ENCODE measurements at places on chromosomes 4 and X.
A peak's percentile ranks its signal among the peaks of the same experiment; 100 is the strongest.

- DNase-seq: no peak
Observed at GRCh38 chr4:153934688-153935017, 145.8 kb upstream of the SFRP2 start.

- peak; percentile 94 for DNase-seq
Observed at GRCh38 chrX:72029483-72030411, 102.0 kb downstream of the RTL5 start.

GRCh38 chrX:9459186-9459748 is 5.6 kb upstream of the TBL1X start:
- DNase-seq: no peak

DNA sequence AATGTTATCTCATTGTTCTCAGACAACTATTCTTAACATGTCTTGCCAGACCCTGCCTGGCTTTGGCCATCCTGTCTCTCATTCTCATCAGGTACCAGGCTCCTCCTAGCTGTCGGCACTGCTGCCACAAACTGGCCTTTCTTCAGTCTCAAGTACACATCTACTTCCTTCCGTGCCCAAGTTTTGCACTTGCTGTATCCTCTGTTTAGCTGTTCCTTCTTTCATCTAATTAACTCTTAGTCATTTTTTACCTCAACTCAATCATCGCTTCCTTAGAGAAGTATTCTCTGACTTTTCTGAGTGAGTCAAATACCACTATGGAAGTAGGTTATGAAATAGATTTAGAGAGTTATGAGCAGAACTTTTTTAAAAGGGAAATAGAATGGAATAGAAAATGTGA is 19.7 kb downstream of the CXCL3 start:
- DNase-seq: no peak

DNA sequence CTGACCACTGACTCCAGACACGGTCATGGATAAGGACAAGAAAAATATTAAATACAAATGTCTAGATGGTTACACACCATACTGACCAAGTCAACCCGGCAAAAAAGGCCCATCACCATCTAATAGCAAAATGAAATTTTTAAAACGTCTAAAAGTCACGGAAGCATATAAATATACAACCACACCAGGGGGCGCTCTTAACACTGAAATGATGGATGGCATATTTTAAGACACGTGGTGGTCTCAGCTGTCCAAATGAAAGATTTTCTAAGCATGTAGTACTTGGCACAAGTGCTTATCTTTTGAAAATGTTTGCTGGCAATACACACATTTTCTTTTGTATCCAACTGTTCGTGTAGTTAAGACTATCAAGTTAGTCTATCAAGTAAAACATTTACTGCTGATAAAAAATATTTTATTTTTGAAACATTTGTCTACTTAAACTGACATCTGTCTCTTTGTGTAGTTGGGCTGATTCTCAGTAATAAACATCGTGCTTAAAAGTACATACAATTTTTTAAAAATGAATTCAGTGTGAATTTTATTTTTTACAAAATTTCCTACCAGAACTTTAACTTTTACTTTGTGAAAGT is 64.6 kb downstream of the COX7B2 start:
- DNase-seq: peak; percentile 50

DNA sequence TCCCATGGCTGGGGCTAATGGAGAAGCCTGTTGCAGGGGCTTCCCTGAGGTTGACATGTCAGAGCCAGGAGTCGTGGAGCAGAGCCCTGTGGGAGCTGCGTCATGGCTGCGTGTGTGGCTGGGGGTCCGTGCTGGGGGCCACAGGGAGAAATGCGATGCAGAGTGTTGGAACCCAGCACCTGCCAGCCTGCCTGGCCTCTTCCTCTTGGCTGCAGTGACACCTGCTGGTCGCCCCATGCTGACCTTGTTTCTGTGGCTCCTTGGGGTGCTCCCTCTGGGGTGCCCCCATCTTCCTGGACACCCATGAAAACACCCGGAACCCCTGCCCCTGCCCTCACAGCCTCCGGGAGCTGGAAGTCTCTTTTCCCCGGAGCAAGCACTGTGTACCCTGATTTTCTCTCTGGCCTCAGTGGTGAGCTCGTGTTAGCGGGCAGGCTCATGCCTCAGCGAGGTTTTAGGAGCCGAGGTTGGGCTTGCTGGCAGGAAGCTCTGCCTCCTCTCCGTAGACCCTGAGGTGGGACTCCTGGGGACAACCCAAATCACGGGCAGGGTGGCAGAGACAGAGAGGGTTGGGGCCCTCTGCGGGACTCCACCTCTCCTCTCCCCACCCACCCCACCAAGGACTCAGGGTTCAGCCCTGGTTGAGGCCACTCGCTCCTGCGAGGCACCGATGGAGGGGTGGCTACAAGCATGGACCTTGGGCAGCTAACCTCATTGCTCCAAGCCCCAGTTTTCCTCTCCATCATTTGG is 103.7 kb downstream of the SORCS2 start:
- peak; percentile 18 for DNase-seq

GRCh38 chr4:54050214-54050904 is 14.0 kb downstream of the CHIC2 start:
- DNase-seq: peak; percentile 67

DNA sequence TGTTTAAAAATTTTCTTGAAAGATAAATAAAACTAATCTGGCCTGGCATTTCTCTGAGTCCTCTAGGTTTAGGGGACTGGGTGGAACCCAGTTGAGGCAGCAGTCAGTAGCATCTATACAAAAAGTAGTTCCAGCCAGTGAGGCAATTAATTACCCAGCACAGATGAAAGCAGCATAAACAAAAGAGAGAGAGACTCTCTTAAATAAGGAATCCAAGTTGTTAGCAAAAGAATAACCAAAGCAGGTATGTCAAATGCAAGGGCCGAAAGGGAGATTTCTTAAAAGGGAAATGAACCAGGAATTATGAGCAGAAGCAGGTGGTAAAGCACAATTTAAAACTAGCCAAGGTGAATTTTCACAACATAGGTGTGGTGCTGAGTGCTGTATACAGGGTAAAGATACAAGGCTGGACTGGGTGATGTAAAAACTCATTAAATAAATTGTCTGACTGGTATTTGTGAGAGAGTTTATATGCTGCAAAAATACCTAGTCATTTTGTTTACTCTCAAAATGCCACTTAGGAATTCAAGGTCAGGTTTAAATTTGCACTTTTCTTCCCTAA is 94.6 kb upstream of the GALNT7 start:
- DNase-seq: no peak

- DNase-seq: no peak
Observed at GRCh38 chrX:119682019-119682989, 10.7 kb downstream of the SEPTIN6 start.

GRCh38 chr4:156792462-156793085 is 179.0 kb downstream of the PDGFC start:
- DNase-seq: no peak

DNA sequence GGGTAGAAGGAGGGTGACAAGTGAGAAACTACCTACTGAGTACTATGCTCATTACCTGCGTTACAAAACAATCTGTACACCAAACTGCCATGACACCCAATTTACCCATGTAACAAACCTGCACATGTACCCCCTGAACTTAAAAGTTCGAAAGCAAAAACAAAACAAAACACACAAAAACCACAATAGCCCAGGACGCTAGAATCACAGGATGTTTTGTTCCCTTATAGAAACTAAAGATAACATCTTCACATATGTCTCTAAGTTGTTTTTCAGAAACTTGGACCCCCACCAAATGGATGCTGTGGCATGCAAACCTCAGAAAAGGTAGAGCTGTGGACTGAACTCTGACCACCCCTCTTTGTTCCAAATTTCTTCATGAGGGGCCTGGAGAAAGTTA is 25.2 kb upstream of the PNMA5 start:
- DNase-seq: no peak

- peak; percentile 15 for DNase-seq
Observed at GRCh38 chr4:155759372-155760252, 791 bp downstream of the GUCY1B1 start.

- DNase-seq: peak; percentile 55
Observed at GRCh38 chr4:82268050-82268825, 105.6 kb downstream of the HNRNPD start.

- no peak for DNase-seq
Observed at GRCh38 chr4:87545052-87545451, 15.9 kb upstream of the SPARCL1 start.

- DNase-seq: peak; percentile 83
Observed at GRCh38 chr4:123452616-123453015, 56.0 kb downstream of the SPRY1 start.

GRCh38 chr4:41178372-41179370 is 35.7 kb downstream of the APBB2 start:
- DNase-seq: peak; percentile 95

GRCh38 chr4:126697748-126698147 is 935.0 kb upstream of the INTU start:
- DNase-seq: peak; percentile 39

DNA sequence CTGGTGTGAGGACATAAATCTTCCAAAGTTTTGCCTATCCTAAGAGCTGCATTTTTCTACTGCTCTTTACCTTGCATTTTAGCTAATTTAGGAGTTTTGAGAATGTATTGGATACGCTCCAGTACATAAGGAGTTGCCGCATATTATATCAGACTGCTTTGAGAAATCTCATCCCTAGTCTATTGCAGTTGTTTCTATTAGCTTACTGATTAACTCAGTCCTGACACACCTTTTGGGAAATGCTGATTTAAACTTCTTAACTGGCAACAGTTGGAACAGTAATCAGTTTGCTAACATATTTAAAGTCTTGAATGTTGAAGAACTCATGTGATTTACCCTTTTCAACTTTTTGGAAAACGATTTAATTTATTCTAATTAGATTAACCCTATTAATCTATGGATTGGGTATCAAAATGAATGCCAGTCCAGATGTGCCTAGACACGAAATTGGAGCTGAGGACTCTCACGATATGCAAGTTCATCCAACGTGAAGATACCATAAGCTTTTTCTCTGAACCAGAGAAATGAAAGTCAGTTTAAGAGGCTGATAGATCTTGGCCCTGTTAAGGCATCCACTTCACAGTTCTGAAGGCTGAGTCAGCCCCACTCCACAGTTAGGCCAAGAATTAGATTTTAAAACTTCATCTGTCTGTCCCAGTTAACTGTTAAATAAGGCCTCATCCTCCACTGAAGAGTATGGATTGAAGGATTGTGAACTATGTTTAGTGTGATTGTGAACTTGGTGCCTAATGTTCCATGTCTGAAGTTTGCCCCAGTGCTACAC is 90.0 kb downstream of the MAOA start:
- peak; percentile 6 for DNase-seq

- no peak for DNase-seq
Observed at GRCh38 chrX:23403849-23404248, 69.2 kb downstream of the PTCHD1 start.
